ENCODE measurements at places on chromosomes 2 and 18. TPM values are rescaled to one million over a fixed set of nuclear protein-coding genes. Genes with fewer than 3 reads are reported as not detected.
A peak's percentile ranks its signal among the peaks of the same experiment; 100 is the strongest.

Gene DSG1
- not detected for polyA plus RNA-seq

Gene REG3G
- not detected for polyA plus RNA-seq

Gene NR4A2
- 0.71 TPM for polyA plus RNA-seq

Gene NAGK
- 48.0 TPM for polyA plus RNA-seq

Gene SULT1C4
- polyA plus RNA-seq, result 0.56 TPM

Gene RAB6C
- not detected for polyA plus RNA-seq

Gene EGR4
- not detected for polyA plus RNA-seq

Gene IL18R1
- not detected for polyA plus RNA-seq

DNA sequence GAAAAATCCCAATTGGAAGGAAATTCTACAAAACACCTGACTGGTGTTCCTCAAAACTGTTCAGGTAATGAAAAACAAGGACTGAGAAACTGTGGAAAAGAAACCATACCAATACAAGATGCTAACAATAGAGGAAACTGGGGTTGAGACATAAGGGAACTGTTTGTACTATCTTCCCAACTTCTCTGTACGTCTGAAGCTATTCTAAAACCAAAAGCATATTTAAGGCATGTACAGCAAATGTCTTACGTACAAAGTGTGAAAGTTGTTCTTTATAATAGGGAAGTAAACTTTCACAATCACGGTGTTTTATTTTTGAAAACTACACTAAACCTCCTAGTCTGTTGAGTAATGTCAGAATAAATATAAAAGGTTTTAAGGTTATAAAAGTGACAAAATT is 776.1 kb upstream of the RAB6C start:
- no peaks in the 10 kb centered on the region for H3K4me1 ChIP-seq
- no peaks in the 10 kb centered on the region for H3K36me3 ChIP-seq
- no peak for DNase-seq
- H3K27ac ChIP-seq, result no peak overlapping the region
- no peaks in the 10 kb centered on the region for H3K27me3 ChIP-seq

- H3K4me1 ChIP-seq, result no peaks in the 10 kb centered on the region
- H3K4me3 ChIP-seq, result no peak overlapping the region
- peaks cover 41% of the 10 kb centered on the region for H3K36me3 ChIP-seq
- H3K27ac ChIP-seq, result no peak overlapping the region
- no peak for DNase-seq
Observed at GRCh38 chr2:86062043-86062442, 43.6 kb downstream of the POLR1A start.

GRCh38 chr2:24452502-24452885 is 38.6 kb upstream of the NCOA1 start:
- no peak overlapping the region for H3K4me3 ChIP-seq
- DNase-seq, result no peak
- H3K27ac ChIP-seq, result no peak overlapping the region

DNA sequence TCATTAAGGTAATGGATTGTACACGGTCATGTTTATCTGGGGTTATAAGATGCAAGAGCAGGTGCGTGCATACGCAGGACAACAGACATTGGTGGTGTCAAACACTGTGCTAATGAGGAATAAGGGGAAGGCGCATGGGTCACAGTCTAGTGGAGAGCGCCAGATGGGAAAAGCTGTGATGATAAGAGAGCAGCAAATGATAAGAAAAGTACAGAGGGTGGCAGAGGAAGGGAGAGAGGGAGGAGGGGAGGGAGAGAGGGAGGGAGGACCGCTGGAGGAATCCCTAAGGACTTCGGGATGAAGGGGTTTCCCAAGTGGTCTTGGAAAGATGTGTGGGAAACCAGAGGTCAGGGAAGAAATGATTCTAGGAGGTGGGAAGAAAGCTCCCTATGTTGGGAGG is 2.9 kb downstream of the TNFRSF11A start:
- H3K27ac ChIP-seq, result no peak overlapping the region
- H3K4me3 ChIP-seq, result no peak overlapping the region
- DNase-seq, result no peak
- no peaks in the 10 kb centered on the region for H3K36me3 ChIP-seq

DNA sequence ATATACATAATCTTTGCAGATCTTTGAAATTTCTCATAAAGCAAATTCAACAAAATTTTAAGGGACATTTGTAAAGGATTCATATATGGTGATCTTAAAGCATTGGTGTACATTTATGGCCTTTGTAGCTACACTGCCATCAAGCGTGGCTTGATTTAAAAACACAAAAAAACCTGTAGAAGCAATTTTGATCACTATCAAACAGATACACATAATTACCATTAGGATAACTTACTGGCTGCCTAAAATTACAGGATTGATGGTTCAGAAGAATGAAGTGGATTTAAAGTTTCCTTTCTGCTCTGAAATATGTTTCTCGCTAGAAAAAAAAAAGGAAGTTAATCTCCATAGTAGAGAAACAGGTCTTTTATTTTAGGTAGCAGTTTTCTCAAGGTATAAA is 31.4 kb downstream of the MAPRE2 start:
- H3K4me3 ChIP-seq, result no peak overlapping the region
- H3K27me3 ChIP-seq, result no peaks in the 10 kb centered on the region
- H3K36me3 ChIP-seq, result no peaks in the 10 kb centered on the region
- no peaks in the 10 kb centered on the region for H3K4me1 ChIP-seq

GRCh38 chr18:6773777-6774176 is 44.3 kb downstream of the ARHGAP28 start:
- DNase-seq, result no peak
- no peak overlapping the region for H3K27ac ChIP-seq
- peaks cover 14% of the 10 kb centered on the region for H3K4me1 ChIP-seq
- no peaks in the 10 kb centered on the region for H3K36me3 ChIP-seq
- no peak overlapping the region for H3K4me3 ChIP-seq
- H3K27me3 ChIP-seq, result no peaks in the 10 kb centered on the region

GRCh38 chr2:44433895-44434294 is 72.1 kb downstream of the CAMKMT start:
- H3K4me3 ChIP-seq, result no peak overlapping the region
- peak; percentile 54 for DNase-seq
- no peaks in the 10 kb centered on the region for H3K36me3 ChIP-seq
- no peaks in the 10 kb centered on the region for H3K27me3 ChIP-seq
- H3K4me1 ChIP-seq, result peaks cover 68% of the 10 kb centered on the region

GRCh38 chr2:100909534-100910081 is 89.7 kb downstream of the NPAS2 start:
- no peak for DNase-seq
- no peaks in the 10 kb centered on the region for H3K36me3 ChIP-seq
- H3K27me3 ChIP-seq, result no peaks in the 10 kb centered on the region
- no peak overlapping the region for H3K4me3 ChIP-seq
- H3K4me1 ChIP-seq, result no peaks in the 10 kb centered on the region

DNA sequence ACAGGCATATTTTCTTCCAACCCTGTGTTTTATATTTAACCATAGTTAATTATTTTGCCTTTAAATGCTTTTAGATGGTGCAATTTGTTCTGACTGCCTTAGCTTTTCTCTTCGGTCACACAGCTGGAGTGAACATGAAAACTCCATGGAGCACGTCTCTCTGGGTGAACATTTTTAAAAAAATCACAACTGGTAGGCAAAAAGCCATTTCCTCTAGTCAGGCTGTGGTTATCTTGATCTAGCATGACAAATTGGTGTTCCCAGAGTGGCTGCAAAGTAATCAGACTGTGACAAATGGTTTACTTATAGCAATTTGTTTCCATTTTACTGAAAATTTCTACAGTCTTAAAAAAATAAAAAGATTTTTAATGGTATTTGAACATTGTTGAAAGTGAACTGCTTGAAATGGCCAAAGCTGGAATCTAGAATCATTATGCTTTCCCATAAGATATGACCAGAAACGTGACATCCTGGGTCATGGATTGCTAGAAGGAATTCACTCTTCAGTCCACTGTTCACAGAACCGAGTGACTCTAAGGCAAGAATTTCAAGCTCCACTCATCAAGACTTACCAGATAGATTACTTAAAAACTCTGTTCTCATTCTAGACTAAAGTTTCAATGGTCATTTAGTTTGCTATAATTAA is 703.6 kb downstream of the CPS1 start:
- DNase-seq, result no peak
- H3K4me1 ChIP-seq, result no peaks in the 10 kb centered on the region
- H3K27me3 ChIP-seq, result no peaks in the 10 kb centered on the region

DNA sequence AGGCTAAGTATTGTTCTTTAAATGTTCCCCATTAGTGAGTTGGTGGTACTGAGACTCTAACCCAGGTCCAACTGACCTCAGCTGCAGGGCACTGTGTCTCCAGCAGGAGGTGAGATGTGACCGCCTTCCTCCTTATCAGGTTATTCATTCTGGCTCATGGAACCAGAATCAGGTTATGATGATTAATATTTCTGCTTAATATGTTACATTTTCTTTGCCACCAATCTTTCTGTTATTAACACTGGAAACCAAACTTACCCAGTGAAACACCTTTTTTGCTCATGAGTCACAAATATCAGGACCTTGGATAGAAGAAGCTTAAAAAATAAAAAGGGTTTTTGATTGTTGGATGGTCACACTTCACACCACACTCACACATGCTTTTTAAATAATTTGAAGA is 85.4 kb downstream of the DPP4 start:
- H3K27me3 ChIP-seq, result no peaks in the 10 kb centered on the region
- H3K4me1 ChIP-seq, result no peaks in the 10 kb centered on the region
- H3K27ac ChIP-seq, result no peak overlapping the region
- no peak overlapping the region for H3K4me3 ChIP-seq

DNA sequence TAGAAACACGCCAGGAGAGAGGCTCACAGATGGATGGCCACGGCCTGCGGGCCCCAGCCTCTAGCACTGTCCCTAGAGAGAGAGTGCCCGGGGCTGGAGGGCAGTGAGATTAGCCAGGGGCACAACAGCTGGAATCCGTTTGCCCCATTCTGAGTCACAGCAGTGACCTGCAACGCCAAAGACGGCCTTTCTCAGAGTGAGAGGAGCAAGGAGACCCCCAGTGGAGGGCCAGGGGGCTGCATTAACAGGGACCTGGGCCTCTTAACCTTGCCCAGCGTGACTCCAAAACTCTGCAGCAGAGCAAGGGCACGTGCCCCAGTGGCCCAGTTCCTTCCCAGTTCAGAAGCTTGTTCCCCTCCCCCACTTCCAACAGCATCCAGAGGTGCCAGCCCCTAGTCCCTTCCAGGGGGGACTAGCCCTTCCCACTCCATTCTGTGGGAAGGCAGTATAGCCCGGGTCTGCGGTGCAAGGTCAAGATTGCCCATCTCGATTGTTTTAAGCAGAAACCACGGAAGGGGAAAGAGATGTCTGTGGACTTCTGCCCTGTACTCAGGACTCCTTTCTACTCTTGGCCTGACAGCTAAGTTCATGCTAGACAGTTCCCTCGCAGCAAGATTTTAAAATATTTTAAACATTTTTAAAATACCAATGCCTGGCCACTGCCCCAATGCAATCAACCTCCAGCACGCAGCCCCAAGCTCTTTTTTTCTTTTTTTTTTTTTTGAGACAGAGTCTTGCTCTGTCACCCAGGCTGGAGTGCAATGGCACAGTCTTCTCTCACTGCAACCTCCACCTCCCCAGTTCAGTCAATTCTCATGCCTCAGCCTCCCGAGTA is 50.9 kb upstream of the BIN1 start:
- H3K27ac ChIP-seq, result no peak overlapping the region
- H3K36me3 ChIP-seq, result no peaks in the 10 kb centered on the region
- no peak overlapping the region for H3K4me3 ChIP-seq
- H3K4me1 ChIP-seq, result peaks cover 12% of the 10 kb centered on the region
- no peaks in the 10 kb centered on the region for H3K27me3 ChIP-seq
- DNase-seq, result peak; percentile 89

DNA sequence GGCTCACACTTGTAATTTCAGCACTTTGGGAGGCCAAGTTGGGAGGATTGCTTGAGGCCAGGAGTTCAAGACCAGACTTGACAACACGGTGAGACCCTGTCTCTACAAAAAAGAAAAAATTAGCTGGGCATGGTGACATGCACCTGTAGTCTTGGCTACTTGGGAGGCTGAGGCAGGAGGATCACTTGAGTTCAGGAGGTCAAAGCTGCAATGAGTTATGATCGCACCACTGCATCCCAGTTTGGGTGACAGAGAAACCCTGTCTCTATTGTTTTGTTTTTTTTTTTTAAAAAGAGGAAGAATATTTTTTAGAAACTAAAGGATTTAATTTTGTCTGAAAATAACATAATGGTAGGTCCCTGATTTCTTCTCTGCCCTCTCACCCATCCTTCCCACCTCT is 79.4 kb upstream of the TMEM200C start:
- no peak overlapping the region for H3K27ac ChIP-seq
- peaks cover 28% of the 10 kb centered on the region for H3K4me1 ChIP-seq
- H3K36me3 ChIP-seq, result no peaks in the 10 kb centered on the region
- no peaks in the 10 kb centered on the region for H3K27me3 ChIP-seq
- no peak for DNase-seq
- no peak overlapping the region for H3K4me3 ChIP-seq

DNA sequence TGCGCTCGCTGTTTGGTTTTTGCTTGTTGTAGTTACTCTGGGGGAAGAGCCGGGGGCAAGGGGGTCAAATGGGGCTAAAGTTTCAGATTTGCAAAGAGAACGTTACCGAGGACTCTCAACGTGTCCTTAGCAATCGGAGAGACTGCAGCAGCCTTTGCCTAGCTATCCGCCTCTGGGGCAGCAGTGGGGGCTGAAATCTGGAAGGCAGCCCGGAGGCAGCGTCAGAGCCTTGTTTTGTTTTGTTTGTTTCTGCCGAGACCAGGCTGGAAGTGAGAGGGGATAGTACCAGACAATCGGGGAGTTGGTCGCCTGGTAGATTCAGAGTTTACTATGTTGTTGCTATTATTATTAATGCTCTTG is 1.2 kb downstream of the CDH20 start:
- H3K27me3 ChIP-seq, result peaks cover 45% of the 10 kb centered on the region
- H3K36me3 ChIP-seq, result no peaks in the 10 kb centered on the region
- H3K4me3 ChIP-seq, result peak overlapping the region; percentile 74
- no peaks in the 10 kb centered on the region for H3K4me1 ChIP-seq
- no peak overlapping the region for H3K27ac ChIP-seq

DNA sequence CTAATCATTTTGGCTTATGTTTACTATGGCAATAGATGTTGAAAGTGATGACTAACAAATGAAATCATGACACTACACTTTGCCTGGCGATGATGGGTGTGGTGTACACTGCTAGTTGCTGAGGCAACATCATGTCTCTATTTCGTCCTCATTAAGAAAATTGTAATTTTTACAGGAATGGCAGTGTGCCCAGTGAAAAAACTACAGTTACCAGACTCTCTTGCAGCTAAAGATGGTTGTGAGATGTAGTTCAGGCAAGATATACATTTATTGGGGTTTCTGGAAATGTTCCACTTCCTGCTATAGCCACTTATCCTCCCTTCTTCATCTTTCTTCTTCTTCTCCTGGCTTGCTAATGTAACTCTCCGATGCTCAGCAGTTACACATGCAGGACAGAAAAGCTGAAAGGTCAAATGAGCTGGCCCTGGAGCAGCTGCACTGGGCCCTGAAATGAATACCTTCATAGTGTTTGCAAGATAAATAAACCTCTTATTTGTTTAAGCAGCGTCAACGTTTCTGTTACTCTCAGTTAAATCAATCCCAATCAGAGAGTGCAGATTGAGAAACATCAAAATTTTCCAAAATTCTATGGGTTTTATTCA is 46.0 kb downstream of the SOCS6 start:
- H3K4me3 ChIP-seq, result no peak overlapping the region
- H3K36me3 ChIP-seq, result no peaks in the 10 kb centered on the region
- H3K27ac ChIP-seq, result no peak overlapping the region

- H3K4me3 ChIP-seq, result no peak overlapping the region
- H3K4me1 ChIP-seq, result peaks cover 20% of the 10 kb centered on the region
- no peak for DNase-seq
- no peak overlapping the region for H3K27ac ChIP-seq
- no peaks in the 10 kb centered on the region for H3K36me3 ChIP-seq
Observed at GRCh38 chr2:180676520-180677025, 303.8 kb upstream of the UBE2E3 start.

GRCh38 chr18:42784632-42785031 is 330.9 kb downstream of the RIT2 start:
- DNase-seq, result no peak
- no peaks in the 10 kb centered on the region for H3K27me3 ChIP-seq
- no peak overlapping the region for H3K27ac ChIP-seq
- H3K4me1 ChIP-seq, result peaks cover 11% of the 10 kb centered on the region
- H3K36me3 ChIP-seq, result no peaks in the 10 kb centered on the region
